Stimulated activated memory B cell treated with anti-CD40 and anti-IgM and Interleukin-4, amounts not matched to agents 10 μg/mL and 1 μg/mL and 100 μg/mL, for 72 hours (primary cell): ENCODE measurements at places on chromosomes 7 and 10.

DNA sequence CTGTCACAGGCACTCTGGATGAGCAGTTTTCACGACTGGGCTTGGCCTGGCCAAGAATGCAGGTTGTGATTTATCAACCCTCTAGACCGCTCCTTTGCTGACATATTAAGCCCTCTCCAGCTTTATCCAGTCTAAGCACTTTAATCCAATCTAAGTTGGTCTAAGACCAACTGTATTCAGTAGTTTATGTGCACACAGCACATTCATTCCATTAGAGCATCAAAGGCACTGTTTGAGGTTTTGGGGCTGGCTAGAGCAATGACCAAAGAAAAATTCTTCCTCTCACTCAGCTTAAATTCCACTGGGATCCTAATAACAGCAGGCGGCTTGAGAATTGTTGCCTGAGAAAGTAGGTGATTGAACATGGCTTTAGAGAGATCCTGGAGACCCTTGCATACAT, 176.0 kb upstream of the INSYN2A start:
- peak; percentile 39 for ATAC-seq

DNA sequence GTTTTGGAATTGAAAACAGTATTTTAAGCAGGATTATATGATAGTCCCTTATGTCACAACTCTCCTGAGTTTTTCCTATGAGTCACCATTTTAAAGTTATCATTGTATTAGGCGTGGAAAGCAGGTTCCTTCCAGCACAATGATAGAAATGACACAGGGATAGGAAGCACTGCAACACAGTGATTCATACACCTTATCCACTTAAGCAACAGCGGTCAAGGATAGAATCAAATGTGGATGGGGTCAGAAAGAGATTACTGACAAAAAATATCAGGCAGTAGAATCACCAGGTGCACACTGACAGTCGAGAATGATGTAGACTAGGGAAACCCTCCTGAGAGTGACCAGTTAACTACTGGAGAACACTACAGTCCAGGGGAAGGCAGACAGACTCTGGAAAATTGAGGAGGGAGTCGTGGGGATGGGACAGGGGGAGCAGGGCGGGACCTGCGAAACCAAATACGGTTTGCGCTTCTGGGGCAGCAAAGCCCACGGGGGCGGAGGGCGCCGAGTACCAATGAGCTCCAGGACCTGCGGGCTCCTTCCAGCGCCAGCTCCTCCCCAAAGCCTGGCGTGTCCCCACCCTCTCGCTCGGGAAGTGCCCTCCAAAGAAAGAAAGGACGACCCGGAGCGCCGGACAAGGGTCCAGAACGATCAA, 479 bp downstream of the PNPLA8 start:
- peak; percentile 60 for ATAC-seq

DNA sequence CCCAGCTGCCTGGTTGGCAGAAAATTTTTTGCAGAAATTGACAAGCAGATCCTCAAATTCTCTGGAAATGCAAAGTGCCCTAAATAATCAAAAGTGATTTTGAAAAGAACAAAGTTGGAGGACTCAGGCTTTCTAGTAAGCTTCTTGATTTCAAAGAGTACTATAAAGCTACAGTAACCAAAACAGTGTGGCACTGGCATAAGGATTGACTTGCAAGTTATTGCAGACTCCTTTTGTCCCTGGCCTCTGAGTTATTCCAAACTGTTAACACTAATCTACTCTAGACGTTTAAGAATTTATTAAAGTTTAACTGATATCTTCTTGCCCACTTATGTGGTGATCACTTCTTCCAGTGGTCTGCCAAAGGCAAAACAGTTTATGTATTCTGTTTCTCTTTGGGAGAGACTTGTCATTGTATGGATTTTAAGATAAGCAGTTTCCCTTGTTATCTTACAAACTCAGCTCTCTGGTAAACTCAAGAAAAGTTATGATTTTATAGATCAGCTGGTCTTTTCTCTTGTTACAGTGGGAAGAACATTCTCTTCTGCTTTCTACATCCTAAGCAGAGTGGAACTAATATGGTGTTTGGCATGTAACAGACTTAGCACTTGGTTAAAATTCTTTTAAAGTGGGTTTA, 41.4 kb downstream of the LOXL4 start:
- no peak for ATAC-seq

DNA sequence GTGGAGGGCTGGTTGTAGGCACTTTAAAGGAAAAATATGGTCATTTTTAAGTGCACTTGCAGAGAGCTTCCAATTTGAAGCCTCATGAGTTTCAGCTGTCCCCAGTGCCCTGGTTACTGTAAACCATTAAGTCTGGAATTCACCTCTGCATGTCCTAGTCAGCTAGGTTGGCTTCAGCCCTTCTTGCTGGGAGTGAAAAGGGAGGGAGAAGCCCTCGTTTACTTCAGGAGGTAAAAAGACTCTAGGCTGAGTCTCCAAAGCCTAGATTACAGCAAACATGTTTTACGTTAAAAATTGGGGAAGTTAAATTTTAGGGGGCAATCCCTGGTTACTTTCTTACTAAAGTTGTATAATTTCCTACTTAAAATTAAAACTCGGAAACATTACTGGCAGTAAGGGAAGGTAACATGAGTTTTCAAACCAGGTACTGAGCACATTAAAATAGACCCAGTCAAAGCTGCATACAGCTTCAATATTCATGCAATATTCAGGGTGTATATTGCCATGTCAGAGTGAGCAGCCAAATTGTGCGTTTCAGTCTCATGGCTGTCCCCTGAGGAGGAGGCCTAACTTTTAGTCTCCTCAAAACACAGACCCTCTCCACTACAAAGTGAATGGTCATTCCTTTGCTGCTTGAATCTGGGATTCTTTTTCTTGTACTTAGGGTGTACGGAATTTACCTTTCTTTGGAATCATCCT, 156.7 kb downstream of the PRKG1 start:
- ATAC-seq, result no peak

DNA sequence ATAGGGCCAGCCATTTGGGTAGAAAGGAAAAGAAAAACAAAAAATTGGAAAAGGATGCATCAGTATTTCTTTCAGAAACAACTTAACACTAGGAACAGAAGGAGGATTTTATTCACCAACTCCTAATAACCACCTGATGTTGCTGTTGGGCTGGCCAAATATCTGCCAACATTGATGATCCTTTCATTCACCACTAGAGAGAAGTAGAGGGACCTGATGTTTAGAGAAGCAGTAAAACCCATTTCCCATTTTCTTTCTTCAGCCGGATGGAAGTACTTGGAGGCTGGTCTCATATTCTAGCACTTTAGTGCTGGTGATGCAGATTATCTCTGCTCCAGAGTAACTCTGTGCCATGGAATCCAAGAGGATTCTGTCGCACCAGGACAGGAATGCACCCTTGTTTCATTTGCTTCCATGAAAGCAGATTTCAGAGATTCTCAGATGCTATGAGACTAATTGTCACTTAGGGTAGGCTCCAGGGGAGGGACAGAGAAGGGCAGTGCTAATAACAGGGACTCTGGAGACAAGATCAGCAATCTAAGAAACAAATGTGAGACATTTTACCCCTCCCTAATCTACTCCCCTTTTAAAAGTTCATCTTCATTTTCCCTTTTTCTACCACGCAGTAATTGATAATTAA, 3.1 kb downstream of the KLLN start:
- ATAC-seq, result no peak

DNA sequence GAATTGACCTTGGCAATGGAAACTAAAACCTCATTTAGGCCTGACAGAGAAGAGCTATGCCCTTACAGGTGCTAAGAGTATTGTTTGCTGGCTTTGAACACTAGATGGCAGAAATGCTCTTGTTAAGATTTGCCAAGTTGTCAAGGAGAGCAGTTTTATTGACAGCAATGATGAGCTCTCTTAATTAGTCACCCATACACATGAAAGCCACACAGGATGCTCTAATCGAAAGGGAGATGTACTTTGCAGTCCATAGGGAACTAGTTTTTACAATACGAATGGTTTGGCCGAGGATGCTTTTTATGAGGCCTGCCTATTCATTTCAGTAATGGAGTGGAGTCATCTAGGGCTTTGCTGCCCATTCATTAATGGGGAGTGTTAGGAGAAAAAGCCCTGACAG, 45.4 kb upstream of the MBL2 start:
- peak; percentile 66 for ATAC-seq

GRCh38 chr10:89615824-89616223, 29.2 kb downstream of the PANK1 start:
- no peak for ATAC-seq

DNA sequence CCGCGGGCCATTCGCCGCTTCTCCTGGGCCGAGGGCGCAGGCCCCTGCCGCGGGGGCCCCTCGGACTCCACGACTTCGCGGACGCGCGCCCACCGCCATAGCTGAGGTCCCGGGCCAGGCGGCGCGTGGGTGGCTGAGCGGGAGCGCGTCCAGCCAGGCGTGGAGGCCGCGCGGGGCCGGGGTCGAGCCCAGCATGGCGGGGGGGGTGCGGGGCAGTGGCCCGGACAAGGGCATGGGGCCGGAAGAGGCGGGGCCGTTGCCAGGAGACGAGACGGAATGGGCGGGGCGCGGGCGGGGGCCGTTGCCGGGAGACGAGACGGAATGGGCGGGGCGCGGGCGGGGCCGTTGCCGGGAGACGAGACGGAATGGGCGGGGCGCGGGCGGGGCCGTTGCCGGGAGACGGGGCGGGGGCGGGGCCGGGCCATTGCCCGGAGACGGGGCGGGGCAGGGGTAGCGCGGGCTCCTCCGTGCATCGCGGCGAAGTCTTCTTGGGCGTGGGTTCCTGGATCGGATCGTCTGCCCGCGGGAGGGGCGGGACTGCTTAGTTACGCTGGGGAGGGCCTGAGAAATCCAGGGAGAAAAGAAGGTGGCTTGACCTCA, 14.8 kb downstream of the ADAM8 start:
- peak; percentile 80 for ATAC-seq

- ATAC-seq, result peak; percentile 74
Measured at GRCh38 chr7:87216701-87217508, 2.6 kb downstream of the TMEM243 start.

DNA sequence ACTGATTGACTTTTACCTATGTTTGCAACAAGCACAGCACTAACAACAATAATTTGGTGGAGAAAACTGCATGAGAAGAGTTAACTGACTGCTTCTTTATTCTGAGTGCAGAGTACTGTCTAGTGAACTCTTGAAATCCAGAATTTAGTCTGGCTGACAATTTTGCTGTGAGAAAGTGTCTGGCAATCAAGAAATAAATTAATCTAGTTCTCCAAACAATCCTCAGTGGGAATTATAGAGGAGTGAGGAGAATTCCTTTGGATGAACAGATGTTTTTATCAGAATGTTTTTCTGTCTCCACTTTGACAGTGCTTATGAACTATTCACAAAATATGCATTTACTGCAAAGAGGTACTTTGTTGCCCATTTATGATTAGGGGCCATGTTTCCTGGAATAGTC, 694.9 kb upstream of the LRRN3 start:
- ATAC-seq, result no peak

- ATAC-seq, result no peak
Measured at GRCh38 chr10:24440817-24441797, 232.2 kb downstream of the KIAA1217 start.

DNA sequence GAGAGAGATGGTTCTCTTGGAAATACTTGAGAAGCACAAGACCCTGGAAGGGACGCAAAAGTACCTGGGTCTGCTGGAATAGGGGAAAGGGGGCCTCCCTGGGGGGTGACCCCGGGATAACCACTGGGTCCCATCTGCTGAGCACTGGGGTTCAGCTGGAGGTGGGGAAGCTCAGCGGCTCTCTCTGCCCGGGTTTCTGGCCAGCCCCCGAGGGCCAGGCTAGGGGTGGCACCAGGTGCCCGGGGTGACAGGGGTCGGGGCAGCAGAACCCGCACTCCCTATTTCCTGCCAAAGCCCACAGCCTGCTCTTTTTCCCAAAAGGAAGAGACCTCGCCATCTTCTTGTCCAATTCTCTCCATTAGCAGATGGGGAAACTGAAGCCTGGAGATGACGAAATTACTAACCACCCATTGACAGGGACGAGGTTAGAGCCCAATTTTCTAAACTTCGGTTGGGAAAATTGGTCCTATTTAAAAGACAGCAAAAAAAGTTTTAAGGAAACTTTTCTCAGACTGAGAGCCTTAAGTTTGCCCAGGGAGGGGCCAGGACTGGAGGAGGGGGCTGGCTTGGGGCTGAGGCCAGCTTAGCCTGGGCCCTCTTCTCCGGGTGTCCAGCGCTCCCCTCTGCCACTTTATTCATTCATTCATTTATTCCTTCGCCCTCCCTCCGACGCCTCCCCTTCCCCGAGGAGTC, 17.8 kb upstream of the GATA3 start:
- ATAC-seq, result no peak

- no peak for ATAC-seq
Measured at GRCh38 chr7:134789967-134790685, 10.7 kb downstream of the CALD1 start.

DNA sequence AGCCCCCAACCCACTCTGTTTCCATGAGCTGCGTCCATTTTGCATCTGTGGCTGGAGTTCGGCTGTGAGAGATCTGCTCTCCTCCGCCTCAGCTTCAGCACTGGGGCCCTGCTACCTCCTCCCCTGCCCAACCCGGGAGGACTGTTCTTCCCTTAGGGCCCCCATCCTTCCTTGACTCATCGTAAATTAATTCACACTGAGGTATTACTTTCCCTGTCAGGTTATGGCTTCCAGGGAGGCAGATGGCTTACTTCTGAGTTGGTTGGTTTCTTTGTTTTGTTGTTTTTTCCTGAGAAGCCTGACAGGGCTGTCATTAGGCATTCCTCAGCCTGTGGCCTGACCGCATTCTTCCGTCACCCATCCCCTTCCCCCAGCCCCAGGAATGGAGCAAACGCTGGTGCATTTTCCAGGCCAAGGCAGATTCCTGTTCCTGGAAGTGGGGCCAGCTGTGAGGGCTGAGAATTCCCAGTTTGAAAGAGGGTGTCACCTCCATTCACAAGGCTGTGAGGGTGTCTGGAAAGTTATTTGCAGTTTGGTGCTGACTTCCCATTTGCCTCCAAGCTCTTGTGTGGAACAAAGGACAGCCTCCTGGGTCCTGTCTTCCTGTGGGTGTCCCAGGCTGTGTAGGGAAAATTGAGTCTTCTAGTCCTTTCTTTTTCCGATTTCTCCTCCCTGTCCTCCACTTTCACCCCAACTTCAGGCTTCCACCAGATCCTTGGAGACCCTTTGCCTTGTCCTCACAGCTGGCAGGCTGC, 11.7 kb downstream of the CPA5 start:
- ATAC-seq, result no peak

- no peak for ATAC-seq
Measured at GRCh38 chr7:36017111-36017510, 135.9 kb upstream of the EEPD1 start.

DNA sequence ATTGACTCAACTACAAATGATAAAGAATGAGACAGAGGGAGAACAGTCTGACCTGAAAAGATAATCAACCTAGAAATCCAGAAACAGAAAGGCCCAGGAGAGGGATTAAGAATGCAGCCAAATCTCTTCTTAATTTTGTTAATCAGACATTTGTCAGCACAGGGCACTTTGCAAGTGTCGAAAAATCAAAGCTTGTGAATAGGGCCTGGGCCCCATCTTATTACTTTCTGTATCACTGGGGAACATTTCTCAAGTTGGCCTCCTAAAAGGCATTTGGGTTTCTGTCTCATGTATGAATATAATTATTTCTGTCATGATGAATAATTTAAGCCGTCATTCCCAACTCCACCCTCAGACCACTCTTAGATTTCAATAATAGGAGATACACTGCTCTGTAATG, 308.4 kb upstream of the PRKCQ start:
- ATAC-seq, result no peak
